ENCODE measurements at places on chromosomes 3 and 15. TPM values are rescaled to one million over a fixed set of nuclear protein-coding genes. Genes with fewer than 3 reads are reported as not detected.

The CCDC39 gene
- not detected for total RNA-seq

The SELENOK gene
- 19.7 TPM for total RNA-seq

The ARHGEF26 gene
- 11.2 TPM for total RNA-seq

The TMEM212 gene
- total RNA-seq = not detected

The FGD5 gene
- total RNA-seq = not detected

The NAALADL2 gene
- not detected for total RNA-seq

The APOD gene
- total RNA-seq = 1.2 TPM

All from A549 treated with Hydrocortisone at 1 μM for 4 hours (cell line).